Fibroblast of skin of scalp (primary cell): ENCODE measurements at places on chromosomes 12 and 14.

GRCh38 chr14:64826845-64827244, 52.9 kb downstream of the SPTB start:
- DNase-seq: no peak

DNA sequence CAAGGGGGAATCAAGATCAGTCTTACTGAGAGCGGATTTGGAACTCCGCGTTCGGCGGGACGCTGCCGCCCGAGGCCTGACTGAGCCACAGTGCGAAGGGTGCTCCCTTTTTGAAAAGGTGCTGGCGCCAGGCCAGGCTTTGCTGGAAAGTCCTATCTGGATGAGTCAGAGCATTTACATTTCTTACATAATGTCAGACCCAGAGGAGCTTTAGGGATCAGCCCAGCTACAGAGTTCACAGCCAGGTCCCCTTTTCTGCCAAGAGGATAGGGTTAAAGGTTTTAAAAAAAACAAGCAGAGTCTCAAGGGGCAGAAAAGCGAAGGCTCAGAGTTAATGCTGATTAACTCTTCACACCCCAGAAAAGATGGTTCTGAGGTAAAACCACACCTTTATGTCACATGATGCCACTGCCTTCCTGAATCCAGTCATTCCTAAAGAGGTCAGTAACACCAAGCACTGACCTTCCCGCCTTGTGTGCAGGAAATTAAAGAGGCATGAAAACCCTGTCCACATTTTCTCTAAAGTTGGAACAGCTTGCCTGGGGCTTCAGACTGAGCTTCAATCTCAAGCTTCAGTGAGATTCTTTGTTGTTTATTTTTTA, 11.7 kb upstream of the FBXL14 start:
- DNase-seq: peak; percentile 88

GRCh38 chr12:70774055-70774454, 136.8 kb upstream of the PTPRB start:
- DNase-seq: peak; percentile 92

GRCh38 chr12:120346681-120347080, 19.1 kb upstream of the PLA2G1B start:
- DNase-seq: no peak

GRCh38 chr12:118846416-118846815, 134.9 kb upstream of the SRRM4 start:
- no peak for DNase-seq

- no peak for DNase-seq
These were observed 94.2 kb downstream of the EML1 start for GRCh38 chr14:99887407-99887806.

DNA sequence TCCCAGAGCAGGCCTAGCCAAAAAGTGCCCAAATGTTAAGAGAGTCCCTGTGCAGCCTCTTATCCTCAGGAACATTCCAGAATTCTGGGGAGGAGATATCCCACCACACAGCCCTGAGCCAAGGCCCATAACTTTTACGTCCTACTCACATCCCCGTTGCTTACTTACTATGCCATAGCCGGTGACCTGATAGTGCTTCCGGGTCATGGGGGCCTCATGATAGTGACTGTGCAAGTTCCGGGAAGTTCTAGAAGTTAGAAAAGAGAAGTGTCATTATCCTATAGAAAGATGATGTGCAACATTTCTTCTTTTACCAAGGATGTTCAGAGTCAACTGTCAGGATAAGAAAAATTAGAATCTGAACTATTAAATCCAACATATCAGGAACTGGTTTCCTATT, 15.6 kb upstream of the NGB start:
- no peak for DNase-seq

- DNase-seq: no peak
These were observed 159.3 kb upstream of the FOXN3 start for GRCh38 chr14:89576145-89576927.

GRCh38 chr12:93626160-93626559, 51.0 kb upstream of the CRADD start:
- no peak for DNase-seq

DNA sequence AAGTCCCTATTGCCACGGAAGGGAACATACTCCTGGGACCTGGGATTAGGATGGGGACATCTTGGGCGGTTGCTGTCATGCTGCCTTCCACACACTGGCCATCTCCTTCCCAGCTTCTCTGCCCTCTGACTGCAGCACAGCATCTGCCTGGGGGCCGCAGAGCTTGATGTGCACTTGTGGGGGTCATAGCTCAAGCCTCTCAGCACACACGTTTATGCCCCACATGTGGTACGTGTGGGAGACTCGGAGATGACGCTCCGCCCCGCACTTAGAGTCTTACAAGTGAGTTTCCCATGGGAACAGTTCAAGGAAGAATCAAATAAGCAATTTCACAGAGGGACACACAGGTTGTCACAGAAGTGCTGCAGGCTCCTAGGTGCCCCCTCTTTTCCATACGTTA, 8.6 kb downstream of the ACADS start:
- DNase-seq: no peak

DNA sequence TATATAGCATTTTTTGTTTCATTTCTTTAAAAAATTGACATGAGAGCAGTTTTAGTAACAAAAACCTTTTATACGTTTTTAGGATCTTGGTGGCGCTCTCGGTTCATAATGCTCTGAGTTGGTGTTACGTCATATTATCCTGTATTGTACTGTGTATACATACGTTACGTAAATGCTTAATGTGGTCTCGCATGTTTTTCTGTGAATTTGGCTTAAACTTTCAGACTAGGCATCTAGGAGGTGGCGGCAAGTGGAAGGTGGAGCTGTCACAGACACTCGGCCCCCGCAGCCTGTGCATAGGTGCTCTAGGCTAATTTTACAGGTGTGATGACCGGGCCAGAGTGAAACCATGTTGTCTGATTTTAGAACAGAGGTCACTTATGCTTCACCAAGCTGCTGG, 60.0 kb downstream of the PPP2R5C start:
- no peak for DNase-seq

DNA sequence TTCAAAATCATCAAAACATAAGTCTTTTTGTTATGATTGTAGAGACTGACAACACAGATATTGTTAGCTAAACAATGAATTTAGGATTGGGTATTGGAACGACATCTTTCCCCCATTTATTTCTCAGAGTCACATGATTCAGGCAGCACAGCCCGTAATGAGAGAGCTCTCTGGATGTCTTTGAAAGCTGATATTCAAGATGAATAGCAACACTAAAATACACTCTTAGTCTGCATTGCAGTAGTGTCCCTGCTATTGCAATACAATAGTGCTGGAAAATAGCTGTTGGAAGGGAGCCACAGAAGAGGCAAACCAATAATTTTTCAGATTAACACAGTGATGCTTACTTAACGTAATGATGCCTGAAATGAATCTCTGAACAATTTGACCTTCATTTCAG, 9.9 kb downstream of the GTSF1 start:
- DNase-seq: no peak

- peak; percentile 21 for DNase-seq
These were observed 18.9 kb downstream of the ALDH2 start for GRCh38 chr12:111785651-111786050.

DNA sequence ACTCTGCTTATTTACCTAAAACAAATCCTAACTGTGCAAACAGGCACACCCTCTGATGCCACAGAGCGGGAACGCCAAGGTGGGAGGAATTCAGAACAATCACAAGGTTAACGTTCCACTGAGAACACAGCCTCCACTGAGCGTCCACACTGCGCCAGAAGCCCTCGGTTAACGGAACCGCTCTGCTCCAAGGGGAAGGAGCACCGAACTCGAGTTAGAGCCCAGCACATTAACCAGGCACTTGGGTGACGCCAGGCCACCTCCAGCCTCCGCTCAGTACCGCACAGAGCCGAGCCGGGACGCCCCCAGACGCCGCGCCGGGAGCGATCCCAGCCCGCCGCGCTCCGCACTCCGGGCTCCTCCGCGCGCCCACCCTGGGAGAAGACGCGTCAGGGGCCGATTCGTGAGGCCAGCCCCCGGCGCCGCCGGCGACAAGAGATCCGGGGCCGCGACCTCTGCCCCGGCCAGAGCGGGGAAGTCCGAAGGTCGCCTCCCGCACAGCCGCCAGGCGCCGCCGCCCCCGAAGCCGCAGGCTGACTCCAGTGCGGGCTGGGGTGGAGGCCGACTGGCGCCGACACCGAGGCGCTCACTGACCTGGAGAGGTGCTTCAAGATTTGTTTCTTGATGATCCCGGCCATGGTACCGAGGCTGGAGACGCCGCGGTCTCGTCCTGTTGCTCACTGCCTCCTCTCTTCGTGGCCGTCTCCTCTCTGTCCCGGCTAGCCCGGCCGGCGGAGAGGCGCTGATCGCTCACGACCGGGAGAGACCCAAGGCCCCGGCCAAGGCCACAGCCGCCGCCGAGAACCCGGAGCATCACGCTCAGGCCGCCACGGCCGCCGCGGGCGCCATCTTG, 450 bp downstream of the BLTP3B start:
- peak; percentile 20 for DNase-seq

GRCh38 chr12:46590991-46591703, 218.6 kb upstream of the SLC38A2 start:
- DNase-seq: no peak

DNA sequence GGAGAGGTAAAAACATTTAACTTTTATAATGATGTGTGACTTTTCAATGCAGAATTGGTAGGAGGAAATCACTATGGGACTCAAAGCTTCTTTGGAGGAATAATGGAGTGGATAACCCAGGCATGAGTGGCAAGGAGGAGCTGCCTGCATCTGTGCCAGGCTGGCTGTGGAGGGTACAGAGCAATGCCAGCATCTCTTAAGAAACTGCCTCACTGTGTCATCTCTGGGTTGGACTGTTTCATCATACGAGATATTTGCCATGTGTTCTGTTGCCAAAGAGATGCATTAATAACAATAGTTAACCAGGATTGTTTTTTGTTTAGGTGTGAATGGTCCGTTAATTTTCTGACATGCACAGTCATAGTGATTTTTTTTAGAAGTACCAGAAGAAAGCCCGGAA, 183.7 kb upstream of the NTF3 start:
- DNase-seq: no peak

DNA sequence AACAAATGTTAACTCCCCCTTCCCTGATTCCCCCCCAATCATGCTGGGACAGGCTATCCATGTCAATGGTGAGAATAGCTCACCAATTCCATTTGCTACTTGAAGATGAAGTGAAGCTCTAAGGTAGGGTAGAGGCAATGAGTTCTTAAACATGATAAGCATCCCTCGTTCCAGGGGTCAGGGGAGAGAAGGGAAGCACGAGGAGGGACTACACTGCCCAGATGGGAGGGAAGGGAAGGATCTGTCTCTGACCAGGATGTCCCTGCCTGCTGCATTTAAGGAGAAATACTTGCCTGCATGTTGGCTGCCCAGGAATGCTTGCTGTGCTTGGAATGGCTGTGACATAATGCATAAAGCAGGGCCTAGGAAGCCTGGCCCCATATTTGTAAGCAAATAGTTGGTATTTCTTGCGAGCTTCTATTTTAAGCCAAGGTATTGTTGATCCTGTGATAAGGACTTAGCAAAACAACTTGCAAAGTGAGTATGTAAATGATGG, 155.1 kb downstream of the CEP83 start:
- DNase-seq: peak; percentile 80

- DNase-seq: peak; percentile 66
These were observed 73.9 kb downstream of the NEDD1 start for GRCh38 chr12:96980991-96981414.

DNA sequence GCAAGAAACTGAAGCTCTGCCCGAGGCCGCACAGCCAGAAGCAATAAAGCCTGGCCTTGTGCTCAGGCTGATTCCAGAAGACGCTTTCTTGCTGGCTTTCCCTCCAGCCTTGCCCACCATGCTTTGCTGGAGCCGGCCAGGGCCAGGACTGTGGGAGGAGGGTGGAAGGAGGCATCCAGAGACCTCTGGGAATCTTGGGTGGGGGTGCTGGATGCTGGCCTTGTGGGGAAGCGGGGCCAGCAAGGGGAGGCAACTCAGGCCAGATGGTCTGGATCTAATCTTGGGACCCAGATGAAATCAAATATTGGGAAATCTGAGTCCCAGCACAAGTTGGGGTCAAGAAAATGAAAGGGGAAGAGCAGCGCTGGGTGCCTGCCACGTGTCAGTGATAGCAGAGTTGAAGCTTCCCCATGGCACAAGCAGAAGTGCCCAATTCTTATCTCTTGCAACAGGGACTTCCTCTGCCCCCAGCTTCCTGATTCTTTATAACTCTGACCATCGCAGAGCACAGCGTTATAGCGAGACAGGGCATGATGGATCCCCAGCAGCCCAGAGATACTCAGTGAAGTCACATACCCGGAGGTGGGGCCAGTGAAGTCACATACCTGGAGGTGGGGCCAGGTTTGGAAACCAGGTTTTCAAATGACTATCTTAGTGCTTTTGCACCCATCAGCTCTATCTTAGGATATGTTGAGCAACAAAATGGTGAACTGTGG, 6.4 kb upstream of the RABGGTA start:
- DNase-seq: no peak

- no peak for DNase-seq
These were observed 82.2 kb downstream of the LLPH start for GRCh38 chr12:66048218-66048834.

DNA sequence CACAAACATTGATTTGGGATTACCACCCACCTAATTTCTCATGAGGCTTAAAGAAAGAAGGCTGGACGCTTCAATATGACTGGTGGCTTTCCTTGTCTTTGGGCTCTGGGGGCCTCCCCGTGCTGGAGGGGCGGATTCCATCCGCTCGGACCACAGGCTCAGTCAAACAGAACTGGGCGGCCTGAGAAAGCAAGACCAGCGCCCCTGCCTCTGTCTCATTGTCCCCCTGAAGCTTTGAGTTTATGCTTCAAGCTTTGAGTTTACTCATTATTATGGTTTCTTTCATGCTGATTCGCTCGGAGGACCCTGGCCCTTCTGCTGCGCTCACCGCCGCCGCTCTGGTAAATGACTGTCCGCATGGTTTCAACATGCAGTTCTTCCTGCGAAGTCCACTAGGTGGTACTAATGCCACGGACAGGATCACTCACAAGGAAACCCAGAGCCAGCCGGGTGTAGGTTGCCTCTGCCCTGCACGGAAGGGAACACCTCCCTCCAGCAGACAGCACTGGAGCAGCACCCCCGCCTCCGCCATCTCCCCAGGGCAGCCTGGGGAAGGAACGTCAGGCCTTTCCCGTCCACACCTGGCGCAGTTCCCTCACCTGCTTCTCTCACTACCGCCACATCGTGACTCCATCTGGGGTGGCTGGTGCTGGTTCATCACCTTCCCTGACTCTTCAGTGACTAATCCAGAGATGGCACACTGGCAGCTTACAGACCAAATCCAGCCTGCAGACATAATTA, 13.2 kb upstream of the TIGAR start:
- DNase-seq: peak; percentile 65

DNA sequence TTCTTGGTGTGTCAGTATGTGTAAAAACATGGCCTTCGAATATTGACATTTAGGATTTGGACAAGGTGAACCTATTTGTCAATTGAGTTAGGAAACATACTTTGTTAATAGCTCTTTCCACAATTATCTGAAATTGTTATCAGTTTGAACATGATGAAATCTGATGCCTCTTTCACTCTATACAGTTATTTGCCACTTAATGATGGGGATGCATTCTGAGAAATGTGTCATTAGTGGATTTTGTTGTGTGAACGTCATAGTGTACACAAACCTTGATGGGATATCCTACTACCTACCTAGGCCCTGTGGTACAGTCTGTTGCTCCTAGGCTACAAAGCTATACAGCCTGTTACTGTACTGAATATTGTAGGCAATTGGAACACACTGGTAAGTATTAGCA, 4.8 kb downstream of the TULP3 start:
- no peak for DNase-seq
